ENCODE measurements at places on chromosomes 2 and 18.

- DNase-seq, result peak; percentile 69
These were observed 33.6 kb upstream of the SERPINE2 start for GRCh38 chr2:224072541-224073188.

DNA sequence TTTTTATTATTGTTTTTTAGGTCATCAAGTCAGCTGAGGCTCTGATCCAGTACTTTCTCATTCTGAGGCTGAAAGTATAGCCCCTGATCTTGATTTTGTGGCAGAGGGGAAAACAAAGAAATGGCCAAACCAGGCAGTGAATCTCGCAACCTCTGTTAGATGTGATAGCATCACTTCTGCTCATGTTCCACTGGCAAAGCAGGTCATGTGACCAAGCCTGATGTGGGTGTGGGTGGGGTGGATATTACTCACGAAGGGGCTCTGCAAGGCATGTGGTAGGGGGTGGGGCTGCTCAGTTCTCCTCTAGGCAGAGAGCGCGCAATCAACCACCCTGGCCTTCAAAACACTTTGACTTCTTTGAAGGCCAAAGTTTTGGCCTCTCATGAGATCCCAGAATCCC is 254.2 kb downstream of the MYCN start:
- DNase-seq, result no peak

DNA sequence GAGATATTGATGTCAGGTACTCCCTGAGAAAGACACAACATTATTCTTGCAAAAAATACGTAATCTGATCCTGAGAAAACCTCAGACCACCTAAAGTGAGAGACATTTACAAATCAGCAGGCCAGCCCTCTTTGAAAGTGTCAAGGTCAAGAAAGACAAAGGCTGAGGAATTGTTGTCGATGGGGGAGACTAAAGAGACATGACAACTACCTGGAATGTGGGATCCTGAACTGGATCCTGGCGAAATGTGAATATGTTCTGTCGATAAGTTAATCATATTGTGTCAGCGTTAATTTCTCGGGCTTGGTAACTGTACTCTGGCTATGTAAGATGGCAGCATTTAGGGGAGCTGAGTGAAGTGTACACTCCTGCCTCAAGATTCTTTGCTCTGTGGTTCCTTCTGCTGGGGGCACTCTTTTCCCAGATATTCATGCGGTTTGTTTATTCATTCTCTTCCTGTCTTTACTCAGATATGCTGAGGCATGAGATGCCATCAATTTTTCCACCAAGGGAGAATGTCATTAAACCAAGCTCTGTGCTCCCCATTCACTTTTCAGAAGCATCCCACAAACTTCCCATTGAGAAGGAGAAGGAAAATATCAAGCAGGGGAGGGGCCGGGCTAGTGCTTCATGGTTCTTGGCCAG is 154.9 kb downstream of the CAPN13 start:
- DNase-seq, result no peak

GRCh38 chr2:239424337-239425045 is 23.7 kb upstream of the HDAC4 start:
- no peak for DNase-seq

GRCh38 chr2:64980183-64980582 is 9.0 kb upstream of the SLC1A4 start:
- no peak for DNase-seq

DNA sequence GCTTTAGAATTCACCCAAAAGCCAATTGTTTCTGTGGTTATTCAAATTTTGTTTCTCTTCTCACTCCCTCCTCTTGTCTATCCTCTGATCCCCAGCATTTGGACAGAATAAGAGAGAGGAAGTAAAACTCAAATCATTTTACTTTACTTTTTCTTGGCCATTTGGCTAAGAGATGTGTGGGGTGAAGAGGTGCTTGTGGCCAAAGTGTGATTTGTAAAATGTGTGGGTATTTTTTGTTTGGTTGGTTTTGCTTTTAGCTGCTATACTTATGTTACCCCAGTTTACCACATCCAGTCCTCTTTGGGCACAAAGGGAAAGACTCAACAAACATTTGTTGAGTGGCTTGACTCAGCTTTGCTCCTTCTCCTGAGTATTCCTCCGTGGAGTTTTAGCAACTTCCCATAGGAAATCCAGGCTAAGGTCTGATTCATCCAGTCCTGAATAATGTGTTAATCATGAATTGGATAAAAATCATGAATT is 109.1 kb upstream of the CYP1B1 start:
- no peak for DNase-seq

GRCh38 chr18:33541316-33541715 is 36.7 kb upstream of the ASXL3 start:
- DNase-seq, result no peak

DNA sequence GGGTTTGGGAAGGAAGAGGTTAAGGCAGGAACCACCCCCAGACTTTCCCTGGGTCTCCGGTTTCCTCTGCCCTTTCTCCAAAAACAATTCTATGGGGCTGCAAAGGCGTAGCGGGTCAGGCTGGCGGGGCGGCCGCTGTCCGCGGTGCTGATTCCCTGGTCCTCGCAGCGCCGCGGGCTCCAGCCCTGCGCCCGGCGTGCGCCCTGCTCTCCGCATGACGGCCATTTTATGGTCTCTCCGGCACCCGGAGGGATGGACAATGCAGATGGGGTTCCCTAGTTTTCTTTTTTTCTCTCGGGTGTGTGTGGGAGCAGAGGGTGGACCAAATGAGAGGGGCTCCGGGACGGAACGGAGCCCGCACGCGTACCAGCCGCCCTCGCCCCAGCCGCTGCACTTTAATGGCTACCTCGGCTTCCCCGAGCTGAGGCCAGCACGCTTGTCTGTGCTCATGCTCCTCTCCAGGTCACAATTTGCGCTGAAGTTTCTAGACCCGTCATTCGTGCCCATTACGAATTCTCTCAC is 1.6 kb downstream of the ST8SIA3 start:
- peak; percentile 73 for DNase-seq

DNA sequence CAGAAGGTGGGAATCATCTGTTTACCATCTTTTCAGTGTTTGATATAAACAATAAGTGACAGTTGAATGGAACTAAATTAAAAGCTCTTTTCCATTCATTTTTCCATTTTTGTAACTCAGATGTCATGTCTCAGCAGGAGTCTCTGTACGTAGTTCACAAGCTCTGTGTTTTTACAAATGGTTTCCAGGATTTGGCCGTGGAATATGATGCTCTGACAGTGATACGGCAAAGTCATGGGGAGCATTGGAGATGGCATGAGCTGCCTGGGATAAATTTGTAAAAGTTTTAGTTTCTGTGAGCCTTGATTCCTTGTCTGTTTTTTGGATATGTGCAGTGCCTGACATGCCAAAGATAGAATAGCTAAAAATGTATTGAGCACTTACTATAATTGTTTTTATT is 168.1 kb upstream of the SESTD1 start:
- no peak for DNase-seq

GRCh38 chr2:64846177-64846576 is 143.0 kb upstream of the SLC1A4 start:
- no peak for DNase-seq

GRCh38 chr2:221166292-221166691 is 405.8 kb downstream of the EPHA4 start:
- DNase-seq, result peak; percentile 59

- DNase-seq, result no peak
These were observed 109.8 kb upstream of the SEC11C start for GRCh38 chr18:59029663-59030429.

GRCh38 chr2:174485788-174486562 is 854 bp downstream of the GPR155 start:
- peak; percentile 21 for DNase-seq

- no peak for DNase-seq
These were observed 12.7 kb downstream of the SPIRE1 start for GRCh38 chr18:12645254-12645653.

DNA sequence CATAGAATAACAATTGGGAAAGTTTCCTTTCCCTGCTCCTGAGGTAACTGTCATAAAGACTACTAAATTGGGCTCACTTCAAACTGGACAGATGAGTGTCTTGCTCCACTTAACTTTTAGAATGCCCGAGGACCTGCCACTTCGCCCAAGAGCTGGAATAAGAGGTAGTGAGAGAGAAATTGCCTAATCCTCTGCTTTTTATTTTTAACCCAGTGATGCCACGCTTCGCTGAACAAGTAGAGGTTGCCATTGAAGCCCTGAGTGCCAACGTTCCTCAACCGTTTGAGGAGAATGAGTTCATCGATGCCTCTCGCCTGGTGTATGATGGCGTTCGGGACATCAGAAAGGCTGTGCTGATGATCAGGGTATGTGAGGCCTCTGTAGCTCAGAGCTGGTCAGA is 269.4 kb upstream of the LRRTM1 start:
- no peak for DNase-seq

- DNase-seq, result peak; percentile 97
These were observed 42.4 kb downstream of the LRRFIP1 start for GRCh38 chr2:237669628-237670392.

DNA sequence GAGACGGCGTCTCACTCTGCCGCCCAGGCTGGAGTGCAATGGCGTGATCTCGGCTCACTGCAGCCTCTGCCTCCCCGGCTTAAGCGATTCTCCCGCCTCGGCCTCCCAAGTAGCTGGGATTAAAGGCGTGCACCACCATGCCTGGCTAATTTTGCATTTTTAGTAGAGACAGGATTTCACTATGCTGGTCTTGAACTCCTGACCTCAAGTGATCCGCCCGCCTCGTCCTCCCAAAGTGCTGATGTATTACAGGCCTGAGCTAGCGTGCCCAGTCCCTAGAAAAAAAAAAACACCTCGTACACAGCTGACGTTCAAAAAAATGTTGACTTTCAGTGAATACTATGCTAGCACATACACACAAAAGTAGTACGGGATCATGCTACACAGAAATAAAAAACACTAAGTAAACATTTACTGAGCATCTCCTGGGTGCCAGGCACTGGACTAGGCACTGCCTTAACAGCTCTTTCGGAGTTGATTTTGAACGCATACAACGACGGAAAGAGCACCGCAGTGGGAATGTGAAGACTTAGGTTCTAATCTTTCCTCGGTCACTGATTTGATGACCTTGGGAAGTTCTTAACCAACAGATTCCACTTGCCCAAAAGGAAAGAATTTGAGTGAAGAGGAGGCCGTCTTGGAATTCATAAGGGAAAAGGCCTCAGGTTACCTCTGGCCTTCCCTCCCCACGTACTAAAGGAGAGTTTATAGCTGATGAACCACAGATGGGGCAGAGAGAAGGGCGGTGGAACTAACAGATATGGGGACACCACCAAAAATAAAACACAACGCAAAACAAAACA is 1.1 kb downstream of the DNAJC27 start:
- peak; percentile 38 for DNase-seq

DNA sequence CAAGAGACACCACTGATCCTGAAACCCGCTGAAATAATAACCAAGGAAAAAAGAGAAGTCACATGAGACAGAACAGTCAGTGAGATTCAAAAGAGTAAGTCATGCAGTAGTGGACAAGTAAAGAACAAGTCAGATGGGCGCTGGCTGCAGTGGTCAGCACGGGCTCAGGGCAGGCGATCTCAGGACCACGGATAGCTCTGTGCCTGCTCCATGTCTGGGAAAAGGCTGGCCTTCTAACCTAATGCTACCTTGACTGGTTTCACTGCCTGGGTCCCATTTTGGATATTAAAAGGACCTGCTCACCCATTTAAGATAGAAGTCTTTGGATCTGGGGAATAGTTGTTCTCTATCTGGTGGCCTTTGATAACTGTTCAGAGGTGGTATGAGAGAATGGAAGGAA is 61.7 kb upstream of the LCLAT1 start:
- DNase-seq, result peak; percentile 34

DNA sequence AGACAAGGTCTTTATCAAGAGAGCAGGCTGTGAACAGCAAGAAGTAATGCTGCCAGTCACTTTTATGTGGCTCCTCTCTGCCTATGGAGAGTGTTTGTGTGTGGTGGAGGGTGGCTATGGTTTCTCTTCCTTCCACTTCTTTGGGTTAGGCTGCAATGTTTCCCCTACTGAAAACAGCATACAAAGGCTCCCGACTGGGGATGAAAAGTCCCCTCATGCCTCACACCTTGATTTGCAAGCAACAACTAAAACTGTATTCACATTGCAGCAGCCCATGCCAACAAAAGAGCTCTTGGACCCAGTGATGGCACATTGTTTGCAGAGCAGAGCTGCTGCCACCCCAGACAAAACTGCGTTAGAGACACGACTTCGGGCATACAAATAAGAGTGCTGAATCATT is 301.6 kb downstream of the SLC8A1 start:
- no peak for DNase-seq

DNA sequence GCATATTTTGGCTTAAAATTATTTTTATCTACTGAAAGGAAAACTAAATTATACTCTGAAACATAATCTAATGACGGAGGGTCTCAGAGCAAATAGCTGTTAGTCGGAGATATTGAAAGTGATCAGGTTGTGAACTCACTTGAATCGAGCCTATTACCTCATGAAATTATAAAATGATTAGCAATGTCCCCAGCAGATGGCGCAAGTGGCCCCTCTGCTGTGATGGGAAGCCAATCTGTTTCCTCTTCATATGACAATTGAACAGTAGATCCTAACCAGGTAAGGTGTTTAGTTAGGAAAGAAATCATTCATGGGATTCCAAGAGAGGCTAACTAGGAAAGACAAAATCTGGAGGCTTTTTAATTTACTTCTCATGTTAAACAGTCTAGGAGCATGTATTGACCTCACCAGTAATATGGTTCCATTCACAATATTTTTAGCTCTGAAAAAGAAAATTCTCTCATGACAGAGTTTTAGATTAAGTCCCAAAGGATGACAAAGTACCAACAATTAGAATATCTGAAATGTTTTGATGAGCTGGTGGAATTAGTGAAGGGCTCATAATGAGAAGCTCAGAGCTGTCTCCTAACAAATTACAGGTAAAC is 29.9 kb upstream of the MPPE1 start:
- peak; percentile 84 for DNase-seq

- no peak for DNase-seq
These were observed 49.9 kb upstream of the TMEM18 start for GRCh38 chr2:727071-727470.

GRCh38 chr18:12254820-12255511 is 805 bp downstream of the CIDEA start:
- no peak for DNase-seq

DNA sequence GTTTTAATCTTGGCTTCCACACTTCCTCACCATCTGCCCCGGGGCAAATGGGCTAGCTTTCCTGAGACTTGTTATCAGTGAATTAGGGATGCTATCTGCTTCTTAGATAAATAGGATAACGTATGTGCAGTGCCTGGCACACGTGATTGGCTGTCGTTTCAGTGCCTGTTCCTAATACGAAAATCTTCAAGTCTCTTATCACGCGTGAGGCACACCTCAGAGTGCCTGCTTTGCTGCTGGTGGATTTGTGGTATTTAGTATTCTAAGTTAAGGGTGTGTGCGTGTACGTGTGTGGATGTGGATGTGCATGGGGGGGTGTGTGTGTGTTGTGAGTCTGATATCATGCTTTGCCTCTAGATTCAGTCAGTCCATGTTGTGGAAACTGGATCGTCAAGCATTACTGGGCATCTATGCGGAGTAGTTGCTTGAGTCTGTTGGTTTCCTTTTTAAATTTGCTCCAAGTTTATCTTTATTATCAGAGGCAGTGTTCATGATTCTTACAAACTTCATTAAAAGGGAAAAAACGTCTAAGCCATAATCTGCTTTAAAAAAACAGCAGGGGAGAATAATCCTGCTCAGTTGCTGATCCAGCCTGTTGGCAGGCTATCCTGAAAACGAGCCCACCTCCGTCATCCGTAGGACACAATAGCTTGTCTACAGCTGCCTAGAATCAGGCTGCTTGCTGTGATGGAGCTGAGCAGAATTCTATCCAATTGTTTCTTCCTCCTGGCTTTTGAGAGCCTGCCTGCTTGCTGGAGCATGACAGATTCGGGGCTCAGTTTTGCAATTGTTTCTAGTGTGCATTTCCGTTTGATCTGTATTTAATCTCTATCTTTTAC is 6.6 kb downstream of the SH3RF3 start:
- DNase-seq, result peak; percentile 78

- DNase-seq, result no peak
These were observed 137.5 kb downstream of the DYM start for GRCh38 chr18:49322765-49323490.

Data from muscle of back (tissue), 13 donors.